ENCODE measurements at places on chromosomes 16 and 17.

DNA sequence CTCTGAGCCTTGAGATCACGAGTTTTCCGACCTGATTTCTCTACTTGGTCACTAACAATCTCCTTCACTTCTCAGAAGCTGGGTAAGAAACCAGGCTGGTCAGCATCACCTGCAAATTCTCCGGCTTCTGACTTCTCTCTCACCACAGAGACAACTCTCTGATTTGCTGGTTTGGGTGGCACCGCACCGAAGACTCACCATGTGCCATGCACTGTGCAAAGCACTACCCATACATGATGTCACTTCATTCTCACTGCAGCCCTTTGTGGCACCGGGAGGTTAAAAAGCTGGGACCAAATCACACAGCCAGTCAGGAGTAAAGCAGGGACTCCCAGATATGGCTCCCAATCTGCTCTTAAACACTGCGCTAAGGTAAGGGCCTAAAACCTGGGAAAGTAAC, 647 bp downstream of the VAC14 start:
- no peak for DNase-seq

- no peak for DNase-seq
Measured at GRCh38 chr16:28821874-28822519, 802 bp upstream of the ATXN2L start.

DNA sequence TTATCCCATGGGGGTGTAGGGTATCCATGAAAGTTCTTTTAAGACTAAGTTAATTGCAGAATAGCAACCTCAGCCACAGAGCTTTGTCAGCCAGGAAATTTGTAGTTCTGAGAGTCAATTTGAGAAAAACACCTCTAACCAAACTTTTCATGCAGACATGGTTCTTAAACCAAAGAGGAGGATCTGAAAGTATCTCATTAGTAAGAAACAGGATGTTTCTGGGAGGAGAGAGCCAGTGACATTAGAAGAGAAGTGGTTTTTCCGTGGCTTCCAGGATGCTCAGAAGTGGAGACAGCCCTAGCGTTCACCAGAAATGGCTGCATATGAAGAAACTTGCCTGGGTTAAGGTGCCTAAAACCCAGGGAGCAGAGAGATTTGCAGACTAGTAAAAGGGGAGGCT, 7.9 kb downstream of the GNAO1 start:
- DNase-seq = no peak

DNA sequence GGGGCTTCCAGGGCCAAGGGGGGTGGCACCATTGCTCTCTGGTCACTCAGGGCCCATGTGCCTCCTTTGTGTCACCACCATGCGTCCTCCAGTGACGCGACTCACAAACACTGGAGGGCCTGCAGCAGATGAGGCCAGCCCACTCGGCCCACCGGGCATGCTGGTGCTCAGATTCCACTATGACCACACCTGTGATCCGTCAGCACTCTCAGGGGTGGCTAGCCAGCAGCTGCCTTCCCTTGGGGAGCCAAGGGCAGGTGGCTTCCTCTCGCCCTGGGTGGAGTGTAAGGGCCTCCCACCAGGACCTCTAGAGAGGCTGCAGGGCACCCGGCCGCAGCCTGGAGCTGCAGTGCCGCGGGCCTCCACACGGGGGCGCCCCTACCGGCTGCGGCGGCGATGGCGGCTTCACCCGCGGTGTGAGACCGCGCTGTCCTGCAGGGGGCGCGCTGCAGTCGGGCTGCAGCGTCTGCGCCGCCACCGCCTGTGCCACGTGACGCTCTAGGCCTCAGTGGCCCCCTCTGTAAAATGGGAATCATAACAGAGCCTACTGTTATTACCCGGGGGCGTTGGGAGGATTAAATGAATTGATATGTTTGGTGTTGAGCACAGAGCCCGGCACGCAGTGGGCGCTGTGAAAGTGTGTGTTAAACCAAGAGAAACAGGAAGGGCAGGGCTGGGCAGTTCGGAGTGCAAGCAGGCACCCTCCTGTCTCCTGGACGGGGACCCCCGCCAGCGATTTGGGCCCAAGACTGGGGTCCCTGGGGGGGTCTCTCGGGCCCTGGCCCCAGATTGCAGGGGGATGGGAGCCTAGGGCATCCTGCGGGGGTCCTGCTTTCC, 192.4 kb upstream of the GSE1 start:
- DNase-seq = peak; percentile 36
